NCI-H1436 treated with DMSO at 0.1 percent for 48 hours (cell line): ENCODE measurements at places on chromosomes 7 and 10.

DNA sequence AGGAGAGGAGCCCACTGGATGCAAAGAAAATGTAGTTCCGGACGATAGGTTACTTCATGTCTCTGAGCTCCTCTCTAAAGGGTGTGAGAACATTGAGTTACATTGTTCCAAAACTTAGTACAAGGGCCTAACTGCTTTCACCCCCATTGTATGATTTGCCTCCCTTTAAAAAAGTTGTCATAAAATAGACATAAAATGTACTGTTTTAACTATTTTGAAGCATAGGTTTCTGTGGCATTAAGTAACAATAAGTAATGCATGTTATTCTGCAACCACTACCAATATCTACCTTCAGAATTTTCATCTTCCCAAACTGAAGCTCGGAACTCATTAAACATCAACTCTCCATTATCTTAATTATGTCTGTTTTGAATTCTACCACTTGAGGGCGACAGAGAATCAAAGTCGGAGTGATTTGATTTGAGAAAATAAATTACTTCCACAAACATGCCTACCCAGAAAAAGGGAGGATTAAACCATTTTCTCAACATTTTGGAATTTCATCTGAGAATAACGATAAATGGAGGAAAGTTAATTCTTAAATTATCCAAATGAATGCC is 2.7 kb downstream of the IGFBP1 start:
- DNase-seq: no peak

- DNase-seq: no peak
These were observed 150.9 kb downstream of the SEMA3A start for GRCh38 chr7:84043661-84044191.

- DNase-seq: no peak
These were observed 30.6 kb downstream of the POR start for GRCh38 chr7:75945297-75946168.

GRCh38 chr10:24207781-24208611 is 942 bp upstream of the KIAA1217 start:
- DNase-seq: no peak

- no peak for DNase-seq
These were observed 164.4 kb downstream of the GLRX3 start for GRCh38 chr10:130300608-130301020.

GRCh38 chr7:76358011-76358480 is 745 bp downstream of the YWHAG start:
- DNase-seq: no peak

- no peak for DNase-seq
These were observed 567 bp upstream of the EPO start for GRCh38 chr7:100719523-100720278.

- no peak for DNase-seq
These were observed 5.8 kb upstream of the C1GALT1 start for GRCh38 chr7:7176406-7177043.

DNA sequence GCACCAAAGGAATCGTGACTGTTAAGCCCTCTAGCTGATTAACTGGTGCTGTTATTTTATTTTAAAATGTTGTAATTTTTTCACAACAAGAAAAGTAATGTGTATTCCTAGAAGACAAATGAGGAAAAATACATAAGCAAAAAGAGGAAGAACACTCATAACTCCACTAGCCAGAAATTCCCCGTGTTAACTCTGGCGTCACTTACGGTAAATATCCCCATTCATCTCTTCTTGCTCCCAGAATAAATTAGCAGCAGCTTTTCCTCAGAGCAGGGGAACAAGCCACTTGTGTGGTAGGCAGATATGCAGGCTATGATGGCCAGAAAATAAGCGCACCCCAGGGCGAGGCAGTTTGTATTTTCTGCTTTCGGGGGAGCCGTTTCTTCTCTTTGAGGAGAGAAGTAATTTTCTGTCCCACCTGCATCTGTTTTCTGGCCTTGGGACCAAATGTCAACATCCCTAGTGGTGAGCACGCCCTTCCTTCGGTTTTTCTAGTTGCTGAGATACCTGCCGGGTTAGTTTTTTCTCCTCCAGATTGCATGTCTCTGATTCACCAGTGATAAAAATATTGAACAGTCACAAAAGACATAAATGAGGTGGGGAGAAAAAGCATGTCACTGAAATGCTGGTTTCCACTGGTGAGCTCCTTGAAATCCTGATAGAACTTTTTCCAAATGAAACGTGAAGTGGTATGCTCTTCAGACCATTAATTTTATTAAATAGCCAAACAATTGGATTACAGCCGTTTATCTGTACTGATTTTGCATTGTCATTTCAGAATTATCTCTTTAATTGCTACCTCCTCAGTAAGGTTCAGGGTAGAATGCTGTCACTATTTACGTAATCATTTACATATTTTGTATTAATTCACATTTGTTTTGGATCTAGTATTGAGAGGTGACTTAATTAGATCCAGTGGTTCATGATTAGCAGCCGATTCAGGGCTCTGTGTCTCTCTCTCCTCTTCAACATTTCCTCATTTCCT is 268.1 kb downstream of the CAMK1D start:
- no peak for DNase-seq

GRCh38 chr7:129821476-129821875 is 131.3 kb downstream of the UBE2H start:
- no peak for DNase-seq

GRCh38 chr7:155372782-155373358 is 75.2 kb downstream of the INSIG1 start:
- no peak for DNase-seq

- DNase-seq: no peak
These were observed 15.1 kb upstream of the PRLHR start for GRCh38 chr10:118610577-118610976.

DNA sequence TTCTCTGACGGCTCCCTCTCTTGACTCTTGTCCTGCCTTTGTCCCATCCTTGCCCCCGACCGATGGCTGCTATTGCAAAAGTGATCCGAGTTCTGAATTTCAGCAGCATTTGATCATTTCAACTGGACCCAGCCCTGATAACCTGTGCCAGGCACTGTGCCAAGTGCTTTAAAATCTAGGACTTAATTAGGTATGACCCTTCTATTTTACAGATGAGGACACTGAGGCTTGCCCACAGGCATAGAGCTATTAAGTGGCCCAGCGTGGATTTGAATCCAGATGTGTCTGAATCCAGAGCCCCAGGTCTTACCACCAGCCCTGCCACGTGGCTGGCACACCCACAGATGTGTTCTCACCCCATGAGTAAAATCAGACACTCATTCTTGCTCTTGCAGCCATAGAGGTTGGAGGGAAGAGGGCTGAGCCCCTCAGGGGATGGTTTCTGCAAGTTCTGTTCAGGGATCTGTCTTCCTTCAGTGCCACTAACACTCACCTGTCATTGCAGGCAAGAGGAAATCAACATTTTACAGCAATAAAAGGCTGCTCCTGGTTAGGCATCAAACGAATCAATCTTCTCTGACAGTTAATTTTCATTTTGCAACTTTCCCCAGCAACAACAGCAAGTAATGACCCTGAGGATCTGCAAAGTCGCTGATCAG is 101.2 kb downstream of the GRID1 start:
- DNase-seq: no peak

DNA sequence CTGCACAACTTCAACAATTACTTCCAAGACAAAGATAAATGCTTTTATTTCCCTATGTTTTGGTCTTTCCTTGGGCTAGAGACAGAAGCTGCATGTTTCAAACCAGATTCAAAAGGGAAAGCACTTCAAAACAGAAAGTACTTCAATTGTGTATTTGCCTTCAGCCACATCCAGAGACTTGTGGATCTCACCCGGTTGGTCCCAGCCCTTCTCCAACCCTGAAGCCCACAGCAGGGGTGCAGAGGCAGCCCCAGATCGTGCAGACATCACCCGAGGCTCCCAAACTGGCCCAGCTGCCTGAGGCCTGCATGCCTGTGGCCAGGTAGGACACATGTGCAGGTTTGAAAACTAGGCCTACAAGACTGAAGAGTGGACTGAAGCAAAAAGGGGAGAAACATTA is 80.8 kb downstream of the ALOX5 start:
- no peak for DNase-seq

DNA sequence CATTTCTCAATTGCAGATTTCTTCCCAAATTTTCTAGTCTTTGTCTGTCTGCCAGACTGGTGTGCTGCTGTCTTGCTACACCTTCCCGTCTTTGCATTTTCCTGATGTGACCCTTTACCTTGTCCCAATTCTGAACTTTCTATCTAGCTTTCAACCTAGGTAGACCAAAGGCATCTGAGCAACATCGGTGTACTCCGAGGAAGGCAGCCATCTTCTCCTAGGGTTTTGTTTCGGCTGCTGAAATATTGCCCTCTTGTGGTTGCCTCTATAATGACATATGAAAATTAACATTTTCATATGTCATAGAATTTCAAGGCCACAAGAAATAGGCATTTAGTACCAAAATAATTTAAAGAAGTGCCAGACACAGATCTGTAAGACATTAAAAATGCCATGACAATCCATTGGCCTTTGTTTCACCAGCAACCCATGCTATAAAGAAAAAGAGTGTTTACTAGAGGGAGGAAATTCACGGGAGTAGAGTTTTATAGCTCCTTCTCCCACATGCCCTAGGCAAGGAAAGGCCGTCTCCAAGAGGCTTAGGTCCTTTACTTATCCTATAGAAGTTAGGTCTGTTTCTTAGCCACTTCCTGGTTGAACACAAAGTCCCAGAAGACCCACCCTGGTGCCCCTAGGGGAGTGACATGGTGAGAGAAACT is 23.4 kb downstream of the OR9A2 start:
- DNase-seq: no peak

- no peak for DNase-seq
These were observed 27.3 kb downstream of the FAM20C start for GRCh38 chr7:219581-220150.

- no peak for DNase-seq
These were observed 342.5 kb downstream of the PTPRN2 start for GRCh38 chr7:158244873-158245723.

GRCh38 chr10:97210543-97210960 is 24.8 kb upstream of the SLIT1 start:
- DNase-seq: no peak

GRCh38 chr7:18294411-18294810 is 201.1 kb upstream of the HDAC9 start:
- DNase-seq: no peak

DNA sequence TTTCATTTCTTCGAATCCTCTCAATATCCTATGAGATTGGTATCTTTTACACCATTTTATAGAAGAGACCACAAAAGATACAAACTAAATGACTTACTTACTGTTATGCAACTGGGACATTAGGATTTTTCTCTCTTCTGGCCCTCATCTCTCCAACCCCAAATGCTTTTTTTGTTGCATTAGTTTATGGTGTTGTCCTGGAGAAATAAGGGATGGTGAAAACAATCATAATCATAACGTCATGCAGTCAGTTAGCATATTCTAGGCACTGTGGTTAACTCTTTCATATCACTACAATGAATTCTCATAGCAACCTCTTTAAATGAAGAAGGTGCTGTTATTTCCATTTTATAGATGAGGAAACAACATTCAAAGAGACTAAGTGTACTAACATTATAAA is 104.6 kb downstream of the PON1 start:
- DNase-seq: no peak

DNA sequence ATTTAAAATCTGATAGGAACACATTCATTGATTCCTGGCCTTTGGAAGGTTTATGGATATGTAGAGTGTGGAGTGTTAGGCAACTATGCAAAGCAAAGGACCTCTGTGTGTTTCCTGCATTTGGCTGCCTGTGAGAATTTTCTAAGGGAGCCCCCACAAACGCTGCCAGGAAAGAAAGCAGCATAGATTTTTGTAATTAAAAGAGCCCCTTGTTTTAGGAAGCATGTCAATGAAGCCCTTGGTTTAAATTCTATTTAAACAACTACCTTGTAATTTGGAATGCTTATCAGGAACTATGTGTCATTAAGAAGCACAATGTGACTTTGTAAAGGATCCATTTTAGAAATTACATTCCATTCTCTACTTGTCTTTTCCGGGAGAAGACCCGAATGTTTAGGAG is 742.5 kb downstream of the NXPH1 start:
- no peak for DNase-seq

GRCh38 chr10:63611078-63611477 is 89.9 kb downstream of the REEP3 start:
- DNase-seq: no peak

DNA sequence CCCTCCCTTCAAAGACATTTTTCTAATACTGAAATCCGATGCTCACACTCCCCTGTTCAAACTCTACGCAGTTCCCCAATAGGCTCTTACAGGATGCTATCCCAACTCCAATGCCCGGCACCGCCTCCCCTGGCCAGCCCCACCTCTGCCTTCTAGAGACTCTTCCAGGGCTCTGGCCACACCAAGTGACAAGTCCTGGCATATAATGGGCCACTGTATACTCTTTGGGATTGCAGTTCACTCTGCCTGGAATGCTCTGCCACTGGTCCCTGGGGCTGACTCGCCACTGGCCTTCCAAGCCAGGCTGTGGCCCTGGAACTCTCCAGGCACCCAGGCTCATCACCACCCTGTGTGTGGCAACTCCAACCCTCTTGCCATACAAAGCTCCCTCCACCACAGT is 3.1 kb upstream of the BRI3 start:
- DNase-seq: no peak

GRCh38 chr7:157714166-157715070 is 377.6 kb downstream of the DNAJB6 start:
- no peak for DNase-seq

DNA sequence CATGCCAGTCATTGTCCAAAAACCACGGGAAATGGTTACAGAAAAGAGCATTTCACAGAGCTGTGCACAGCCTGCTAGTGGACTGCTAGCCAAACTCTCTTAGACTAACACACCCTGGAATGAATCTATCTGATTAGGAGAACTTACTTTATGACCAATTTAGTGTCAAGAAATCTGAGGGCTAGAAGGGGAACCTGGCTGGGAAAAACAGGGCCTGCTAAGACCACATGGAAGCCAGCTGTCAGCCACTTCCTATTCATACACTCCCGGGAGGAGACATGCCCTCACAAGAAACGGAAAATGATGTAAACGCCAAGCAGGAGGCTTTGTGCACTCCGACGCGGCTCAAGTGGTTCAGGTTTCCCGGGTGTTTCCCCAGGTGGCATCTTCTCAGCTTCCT is 54.8 kb downstream of the MPP7 start:
- no peak for DNase-seq

GRCh38 chr7:1042492-1042833 is 1.9 kb upstream of the GPR146 start:
- no peak for DNase-seq

- no peak for DNase-seq
These were observed 70.0 kb upstream of the FAM13C start for GRCh38 chr10:59432207-59432900.

DNA sequence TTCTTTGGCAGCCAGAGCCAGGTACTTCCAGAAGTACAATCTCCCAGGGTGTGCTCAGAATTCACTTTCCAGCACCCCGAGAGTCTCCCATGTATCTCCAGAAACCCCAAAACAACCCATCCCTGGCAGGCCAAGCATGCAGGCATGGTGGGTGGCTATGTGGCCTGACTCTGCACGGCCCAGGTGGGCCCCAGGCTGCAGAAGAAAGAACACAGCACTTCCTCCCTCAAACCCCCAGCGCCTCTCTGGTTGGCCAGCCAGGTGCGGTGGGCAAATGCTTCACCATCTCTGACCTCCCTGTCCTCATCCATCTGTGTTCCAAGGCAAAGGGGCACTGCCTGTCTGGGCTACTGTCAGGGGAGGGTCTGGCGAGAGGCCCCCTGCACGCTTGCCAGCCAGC is 100.3 kb downstream of the MKI67 start:
- DNase-seq: no peak

- DNase-seq: no peak
These were observed 138.7 kb downstream of the CHRM2 start for GRCh38 chr7:137007001-137007694.
